ENCODE measurements at places on chromosomes 4 and X. TPM values are rescaled to one million over a fixed set of nuclear protein-coding genes. Genes with fewer than 3 reads are reported as not detected.
A peak's percentile ranks its signal among the peaks of the same experiment; 100 is the strongest.

The CT45A5 gene
- total RNA-seq = not detected

DNA sequence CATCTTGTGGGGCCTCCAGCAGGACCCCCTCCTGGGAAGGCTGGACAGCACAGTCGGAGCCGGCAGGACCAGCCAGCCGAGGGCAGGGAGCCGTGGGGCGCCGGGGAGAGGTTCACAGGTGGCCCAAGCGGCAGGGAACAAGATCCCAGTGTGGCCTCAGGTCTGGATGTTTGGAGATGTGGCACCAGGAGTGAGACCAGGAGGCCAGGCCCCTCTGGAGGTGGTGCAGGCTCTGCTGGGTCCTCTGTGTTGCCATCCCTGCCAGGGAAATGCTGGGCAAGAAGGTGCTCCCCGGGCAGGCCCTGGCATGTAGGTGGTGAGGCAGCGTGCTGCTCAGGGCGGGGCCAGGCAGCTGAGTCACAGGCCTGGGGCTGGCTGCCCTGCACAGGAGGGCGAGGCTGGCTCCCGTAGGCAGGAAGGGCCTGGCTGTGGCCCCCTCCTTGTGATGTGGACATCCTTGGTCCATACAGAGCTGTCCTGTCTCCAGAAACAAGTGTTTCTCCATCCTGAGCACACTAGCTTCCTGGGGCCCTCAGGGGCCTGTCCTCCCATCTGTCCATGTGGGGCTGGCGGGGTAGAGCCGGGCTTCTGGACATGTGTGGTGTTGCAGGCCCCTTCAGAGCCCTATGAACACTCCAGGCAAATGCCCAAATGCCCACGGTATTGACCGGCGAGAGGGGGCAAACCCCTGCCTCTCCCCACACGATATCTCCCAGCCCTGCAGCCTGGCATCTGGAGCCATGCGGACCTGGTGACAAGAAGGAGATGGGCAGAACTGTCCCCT is 4.8 kb upstream of the HGFAC start:
- DNase-seq = peak; percentile 54

DNA sequence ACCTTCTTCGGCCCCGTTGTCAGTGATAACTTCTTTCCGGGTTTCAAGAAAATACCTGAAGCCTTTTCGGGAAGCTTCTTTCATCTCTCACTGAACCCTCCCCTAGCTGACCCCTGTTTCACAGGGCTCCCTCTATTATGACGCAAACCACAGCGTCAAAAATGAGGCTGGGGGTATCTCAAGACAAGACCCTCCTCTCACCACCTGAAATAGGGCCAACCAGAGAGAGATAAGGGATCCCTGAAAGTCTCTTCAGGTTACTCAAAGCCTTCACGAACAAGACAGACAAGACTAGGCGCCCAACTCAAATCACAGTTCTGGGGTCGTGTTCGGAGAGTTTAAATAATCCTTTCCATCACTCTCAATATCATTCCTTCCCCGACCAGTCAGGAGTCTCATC is 1.2 kb downstream of the PHF8 start:
- no peak for DNase-seq

DNA sequence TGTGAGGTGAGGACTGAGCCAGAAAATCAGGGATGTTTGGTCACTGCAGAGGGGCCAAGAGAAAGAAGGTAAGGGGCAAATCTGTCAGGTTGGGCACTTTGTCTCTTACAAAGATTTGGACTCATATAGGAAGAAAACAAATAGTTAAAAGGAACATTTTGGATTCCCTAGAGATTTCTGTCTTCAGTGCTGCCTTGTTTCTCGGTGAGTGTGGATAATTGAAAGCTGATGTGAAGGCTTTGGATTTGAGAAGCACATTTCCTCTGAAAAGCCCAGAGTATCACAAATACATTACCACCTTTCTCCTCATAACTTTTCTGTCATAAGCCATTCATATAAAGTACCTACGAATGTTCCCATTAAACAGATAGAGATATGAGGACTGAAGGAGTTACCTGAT is 107.5 kb downstream of the ATG4A start:
- DNase-seq = no peak
